ENCODE measurements at places on chromosomes 16 and 17.

DNA sequence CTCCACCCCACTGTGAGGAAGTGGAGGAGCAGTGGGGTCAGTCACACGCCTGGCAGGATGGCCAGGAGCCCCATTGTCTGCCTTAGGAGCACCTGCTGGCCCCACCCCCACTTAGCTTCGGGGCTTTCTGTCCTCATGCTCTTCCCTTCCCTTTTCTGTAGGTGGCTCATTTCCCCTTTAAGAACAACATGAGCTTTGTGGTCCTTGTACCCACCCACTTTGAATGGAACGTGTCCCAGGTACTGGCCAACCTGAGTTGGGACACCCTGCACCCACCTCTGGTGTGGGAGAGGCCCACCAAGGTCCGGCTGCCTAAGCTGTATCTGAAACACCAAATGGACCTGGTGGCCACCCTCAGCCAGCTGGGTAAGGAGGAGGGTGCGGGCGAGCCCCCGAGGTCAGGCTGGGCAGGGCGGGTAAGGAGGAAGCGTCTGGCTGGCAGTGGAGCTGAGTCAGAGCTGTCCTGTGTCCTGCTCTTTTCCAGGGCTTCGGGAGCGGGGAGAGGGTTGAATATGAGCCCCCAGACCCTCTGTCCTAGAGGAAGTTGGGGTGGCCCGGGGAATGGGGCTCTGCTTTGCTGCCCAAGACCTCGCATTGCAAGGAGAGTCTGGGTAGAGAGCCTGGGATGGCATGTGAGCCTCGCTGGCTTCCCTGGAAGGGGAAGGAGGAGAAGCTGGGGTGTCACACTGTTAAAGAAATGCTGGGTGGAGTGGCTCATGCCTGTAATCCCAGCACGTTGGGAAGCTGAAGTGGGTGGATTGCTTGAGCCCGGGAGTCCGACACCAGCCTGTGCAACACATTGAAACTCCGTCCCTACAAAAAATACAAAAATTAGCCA is 9.2 kb upstream of the SERPINF1 start:
- no peak for DNase-seq

DNA sequence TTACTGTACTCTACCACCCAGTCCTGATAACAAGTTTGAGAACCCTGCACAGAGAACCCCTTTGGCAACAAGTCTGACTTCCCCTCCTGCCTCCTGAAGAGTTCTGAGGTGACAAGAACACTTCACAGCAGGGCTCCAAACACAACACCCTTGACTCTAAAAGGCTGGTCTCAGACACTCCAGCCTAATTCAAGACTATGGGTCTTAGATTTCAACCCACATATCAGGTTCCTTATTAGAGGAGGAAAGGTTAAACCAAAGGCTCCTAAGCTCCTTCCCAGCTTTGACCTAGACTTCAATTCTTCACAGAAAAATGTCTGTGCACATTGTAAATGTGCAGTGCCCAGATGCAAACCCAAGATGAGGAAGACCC is 23.0 kb downstream of the RANBP10 start:
- no peak for DNase-seq

GRCh38 chr17:72390675-72391508 is 270.1 kb downstream of the SOX9 start:
- no peak for DNase-seq

- DNase-seq = no peak
Measured at GRCh38 chr17:37450112-37450511, 39.6 kb upstream of the DUSP14 start.

DNA sequence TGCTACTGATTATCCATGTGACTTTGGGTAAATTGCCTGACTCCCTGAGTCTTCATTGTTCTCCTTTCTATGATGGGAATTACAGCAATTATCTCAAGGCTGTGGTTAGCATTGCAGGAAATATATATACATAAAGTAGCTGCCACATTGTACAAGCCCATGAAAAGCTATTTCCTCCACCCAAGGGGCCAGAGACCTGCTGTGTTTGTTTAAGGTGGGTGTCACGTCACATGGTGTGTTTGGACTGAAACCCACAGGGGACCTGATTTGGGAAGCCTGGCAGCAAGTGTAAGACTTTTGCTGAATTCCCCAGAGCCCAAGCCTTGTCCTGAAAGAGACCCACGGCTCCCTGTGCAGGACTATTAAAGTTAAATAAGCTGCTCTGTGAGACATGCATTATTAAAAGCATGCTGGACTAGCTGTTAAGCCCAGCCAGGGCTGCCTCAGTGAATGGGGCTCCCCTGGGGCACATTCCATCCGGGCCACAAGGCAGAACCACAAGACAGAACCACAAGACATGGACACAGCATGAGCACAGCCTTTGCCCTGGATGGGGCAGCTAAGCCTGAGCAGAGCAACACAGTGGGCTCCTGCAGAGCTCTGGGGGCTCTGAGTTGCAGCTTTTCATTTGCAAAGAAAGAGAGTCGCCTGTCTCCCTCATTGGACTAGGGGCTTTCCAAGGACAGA is 148.9 kb downstream of the SPACA3 start:
- no peak for DNase-seq

Data from stimulated activated CD4-positive, alpha-beta T cell treated with anti-CD3 and anti-CD28 coated beads, Interleukin-1b, Interleukin-23, amount 100 ng/mL, for 48 hours (primary cell).